Pancreas (tissue), 10 donors: ENCODE measurements at places on chromosomes 16 and 17.

- DNase-seq = no peak
Observed at GRCh38 chr16:15034266-15035162, 21.4 kb downstream of the NTAN1 start.

- no peak for DNase-seq
Observed at GRCh38 chr17:79913896-79914812, 74.9 kb upstream of the CBX4 start.

GRCh38 chr16:85090181-85090580, 22.1 kb downstream of the CIBAR2 start:
- no peak for DNase-seq

DNA sequence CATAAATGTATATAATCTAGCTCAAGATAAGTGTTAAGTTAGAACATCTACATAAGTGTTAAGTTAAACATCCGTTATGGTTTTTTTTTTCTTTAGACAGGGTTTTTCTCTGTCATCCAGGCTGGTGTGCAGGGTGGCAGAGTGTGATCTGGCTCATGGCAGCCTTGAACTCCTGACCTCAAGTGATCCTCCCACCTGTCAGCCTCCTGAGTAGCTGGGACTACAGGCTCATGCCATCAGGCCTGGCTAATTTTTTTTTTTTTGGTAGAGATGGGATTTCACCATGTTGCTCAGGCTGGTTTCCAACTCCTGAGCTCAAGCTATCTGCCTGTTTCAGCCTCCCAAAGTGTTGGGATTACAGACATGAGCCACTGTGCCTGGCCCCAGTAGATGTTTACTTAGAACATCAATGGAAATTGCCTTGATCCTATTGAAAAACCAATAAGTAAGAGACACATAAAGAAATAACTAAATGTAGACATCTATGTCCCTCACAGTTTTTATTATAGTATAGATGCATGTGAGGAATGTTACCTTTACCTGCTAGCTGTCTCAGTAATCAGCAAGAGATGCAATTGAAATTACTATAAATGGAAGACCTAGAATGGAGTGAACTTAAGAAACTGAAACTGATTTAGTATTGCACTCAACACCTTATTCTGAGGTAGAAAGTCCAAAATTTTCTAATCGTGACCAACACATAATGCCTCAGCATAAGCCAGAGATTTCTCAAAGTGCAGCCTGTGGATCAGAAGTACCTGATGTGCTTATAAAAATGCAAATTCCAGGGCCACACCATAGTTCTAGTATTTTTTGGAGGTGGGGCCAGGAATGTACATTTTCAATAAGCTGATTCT, 5.5 kb upstream of the FAM20A start:
- DNase-seq = no peak

DNA sequence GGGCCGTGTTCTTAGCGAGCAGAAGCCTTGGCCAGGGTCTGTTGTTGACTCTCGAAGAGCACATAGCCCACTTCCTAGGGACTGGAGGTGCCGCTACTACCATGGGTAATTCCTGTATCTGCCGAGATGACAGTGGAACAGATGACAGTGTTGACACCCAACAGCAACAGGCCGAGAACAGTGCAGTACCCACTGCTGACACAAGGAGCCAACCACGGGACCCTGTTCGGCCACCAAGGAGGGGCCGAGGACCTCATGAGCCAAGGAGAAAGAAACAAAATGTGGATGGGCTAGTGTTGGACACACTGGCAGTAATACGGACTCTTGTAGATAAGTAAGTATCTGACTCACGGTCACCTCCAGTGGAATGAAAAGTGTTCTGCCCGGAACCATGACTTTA, 18.5 kb downstream of the RSPRY1 start:
- no peak for DNase-seq

GRCh38 chr17:48335858-48336500, 94.0 kb downstream of the SKAP1 start:
- no peak for DNase-seq

DNA sequence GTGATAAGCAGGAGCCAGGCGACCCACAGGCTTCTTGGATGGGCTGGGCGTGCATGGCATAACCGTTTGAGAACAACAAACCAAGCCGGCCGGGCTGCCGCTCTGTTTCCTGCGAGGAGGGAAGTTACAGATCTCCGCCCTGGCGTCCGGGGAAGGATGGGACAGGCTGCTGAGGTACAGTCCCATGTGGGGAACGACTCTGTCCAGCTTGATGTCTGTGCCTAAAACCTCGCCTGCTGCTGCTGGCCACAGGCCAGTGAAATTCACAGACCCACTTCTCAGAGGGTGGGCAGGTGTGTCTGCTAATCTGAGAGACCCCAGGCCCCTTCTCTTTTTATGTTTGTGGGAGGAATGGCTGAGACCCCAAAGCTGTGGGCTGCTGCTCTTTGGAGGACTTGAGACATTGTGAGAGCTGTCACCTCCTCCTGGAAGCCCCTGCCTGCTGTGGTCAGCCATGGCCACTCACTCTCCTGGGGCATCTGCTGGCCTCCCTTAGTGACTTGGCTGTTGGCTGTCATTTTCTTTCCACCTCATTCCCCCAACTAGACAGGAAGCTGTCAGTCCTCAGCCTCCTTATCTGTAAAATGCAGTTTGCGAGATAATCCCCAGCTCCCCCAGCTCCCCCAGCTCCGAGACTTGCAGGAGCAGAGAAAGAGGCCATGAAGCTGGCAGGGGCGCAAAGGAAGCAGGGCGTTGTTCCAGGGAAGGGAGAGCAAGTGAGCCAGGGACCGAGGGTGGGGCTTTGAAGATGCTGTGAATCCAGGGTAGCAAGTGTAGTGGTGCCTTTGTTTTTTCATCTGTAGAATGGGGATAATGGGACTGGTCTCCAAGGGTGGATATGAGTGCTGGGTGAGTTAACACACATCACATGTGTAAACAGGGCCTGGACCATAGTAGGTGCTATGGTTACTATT, 51.0 kb downstream of the CMIP start:
- DNase-seq = no peak

GRCh38 chr17:75237100-75238014, 24.0 kb downstream of the GGA3 start:
- no peak for DNase-seq

GRCh38 chr16:83159049-83159448, 532.3 kb downstream of the CDH13 start:
- DNase-seq = no peak

GRCh38 chr16:64654178-64654577, 467.7 kb downstream of the CDH11 start:
- DNase-seq = no peak

DNA sequence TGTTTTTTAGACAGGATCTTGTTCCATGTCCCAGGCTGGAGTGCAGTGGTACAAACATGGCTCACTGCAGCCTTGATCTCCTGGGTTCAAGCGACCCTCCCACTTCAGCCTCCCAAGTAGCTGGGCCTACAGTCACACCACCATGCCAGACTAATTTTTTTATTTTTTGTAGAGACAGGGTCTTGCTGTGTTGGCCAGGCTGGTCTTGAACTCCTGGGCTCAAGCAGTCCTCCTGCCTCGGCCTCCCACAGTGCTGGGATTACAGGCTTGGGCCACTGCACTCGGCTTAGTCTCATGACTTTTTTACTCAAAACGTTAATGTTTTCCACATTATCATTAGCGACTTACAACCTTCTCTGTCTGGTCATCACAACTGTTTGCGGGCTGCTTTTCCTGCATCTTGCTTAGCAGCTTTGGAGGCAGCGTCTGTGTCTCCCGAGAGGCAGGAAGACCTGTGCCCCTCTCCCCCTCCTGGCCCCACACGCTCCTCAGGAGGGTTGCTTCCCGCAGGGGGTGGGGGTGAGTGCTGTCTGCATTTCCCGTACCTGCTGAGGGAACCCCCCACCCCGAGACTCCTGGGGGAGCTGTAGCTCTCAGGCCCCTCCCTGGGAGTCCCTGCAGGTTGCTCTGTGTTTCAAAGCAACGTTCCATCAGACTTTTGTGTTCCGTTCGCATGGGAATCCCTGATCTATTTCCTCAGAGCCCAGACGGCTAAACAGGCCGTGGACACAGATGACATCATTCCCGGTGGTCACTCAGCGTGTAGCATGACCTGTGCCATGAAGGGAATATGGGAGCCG, 52.6 kb downstream of the PGS1 start:
- DNase-seq = no peak

DNA sequence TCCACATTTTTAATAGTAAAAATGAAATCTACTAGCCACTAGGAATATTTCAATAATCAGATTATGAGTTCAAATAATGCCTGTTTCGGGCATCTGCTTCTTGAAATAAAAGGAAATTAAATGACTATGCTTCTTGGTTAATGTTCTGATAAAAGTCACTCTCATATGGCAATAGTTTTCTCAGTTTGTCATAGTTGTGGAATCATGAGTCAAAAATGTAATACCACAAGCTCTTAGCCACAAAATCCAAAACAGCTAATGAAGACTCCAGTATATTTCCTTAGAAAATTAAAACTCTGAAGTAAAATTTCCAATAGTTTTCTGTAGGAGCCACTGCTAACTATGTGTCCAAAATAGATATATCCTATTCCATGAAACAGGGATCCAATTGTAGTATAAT, 676.3 kb upstream of the CDH8 start:
- DNase-seq = no peak

DNA sequence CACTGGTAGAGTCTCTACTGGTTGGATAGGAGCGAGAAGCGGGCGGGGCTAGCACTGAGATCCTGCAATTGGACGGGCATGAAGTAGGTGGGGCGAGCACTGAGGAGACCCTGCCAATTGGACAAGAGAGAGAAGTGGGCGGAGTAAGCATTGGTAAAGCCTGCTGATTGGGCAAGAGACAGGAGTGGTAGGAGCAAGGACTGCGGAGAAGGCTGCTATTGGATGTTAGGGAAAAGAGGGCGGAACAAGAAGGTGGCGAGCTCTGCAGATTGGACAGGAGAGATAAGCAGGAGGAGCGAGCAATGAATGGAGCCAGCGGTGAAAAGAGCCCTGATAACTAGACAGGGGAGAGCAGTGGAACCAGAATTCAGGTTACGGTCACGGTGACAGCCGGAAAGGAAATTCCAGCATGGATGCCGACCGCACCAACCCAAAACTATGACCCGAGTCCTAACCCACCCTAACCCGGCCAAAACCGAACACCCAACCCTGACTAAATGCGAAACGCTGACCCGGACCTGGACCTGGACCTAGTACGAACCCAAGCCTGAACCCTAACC, 4.8 kb downstream of the SCGB1C2 start:
- peak; percentile 48 for DNase-seq

GRCh38 chr16:57720142-57720575, 15.4 kb upstream of the KATNB1 start:
- DNase-seq = peak; percentile 72

DNA sequence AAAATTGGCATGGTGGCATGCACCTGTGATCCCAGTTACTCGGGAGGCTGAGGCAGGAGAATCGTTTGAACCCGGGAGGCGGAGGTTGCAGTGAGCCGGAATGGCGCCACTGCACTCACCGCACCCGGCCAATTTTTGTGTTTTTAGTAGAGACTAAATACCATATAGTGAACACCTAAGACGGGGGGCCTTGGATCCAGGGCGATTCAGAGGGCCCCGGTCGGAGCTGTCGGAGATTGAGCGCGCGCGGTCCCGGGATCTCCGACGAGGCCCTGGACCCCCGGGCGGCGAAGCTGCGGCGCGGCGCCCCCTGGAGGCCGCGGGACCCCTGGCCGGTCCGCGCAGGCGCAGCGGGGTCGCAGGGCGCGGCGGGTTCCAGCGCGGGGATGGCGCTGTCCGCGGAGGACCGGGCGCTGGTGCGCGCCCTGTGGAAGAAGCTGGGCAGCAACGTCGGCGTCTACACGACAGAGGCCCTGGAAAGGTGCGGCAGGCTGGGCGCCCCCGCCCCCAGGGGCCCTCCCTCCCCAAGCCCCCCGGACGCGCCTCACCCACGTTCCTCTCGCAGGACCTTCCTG, at the start of gene HBQ1:
Gene HBQ1, plus strand, starts transcription at position 359 of the 575 bp plus-strand sequence. Its CDS starts 28 bp downstream, at position 387.
- DNase-seq = no peak

DNA sequence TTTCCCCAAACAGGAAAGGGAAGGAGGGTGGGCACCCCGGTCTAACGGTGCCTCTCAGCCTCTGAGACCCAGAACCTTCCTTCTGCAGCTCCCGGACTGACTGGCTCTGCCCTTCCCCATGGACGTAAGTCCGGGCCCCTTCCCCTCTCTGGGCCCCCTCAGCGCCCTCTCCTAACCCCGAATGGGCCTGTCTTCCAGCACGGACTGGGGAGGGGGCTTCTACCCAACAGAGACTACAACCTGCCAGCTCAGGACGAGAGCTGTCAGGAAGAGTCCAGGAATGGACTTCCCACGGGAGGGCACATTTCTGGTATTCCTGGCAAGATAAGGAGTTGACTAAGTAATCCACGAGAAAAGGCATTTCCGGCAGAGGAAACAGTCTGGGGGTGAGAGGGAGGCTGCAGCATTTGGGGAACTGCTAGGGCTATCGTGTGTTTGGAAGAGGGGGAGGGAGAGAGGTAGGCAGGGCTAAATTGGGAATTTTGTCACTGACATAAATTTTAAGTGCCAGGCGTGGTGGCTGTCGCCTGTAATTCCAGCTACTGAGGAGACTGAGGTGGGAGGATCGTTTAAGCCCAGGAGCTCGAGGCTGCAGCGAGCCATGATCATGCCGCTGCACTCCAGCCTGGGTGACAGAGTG, 12.1 kb upstream of the ALDOA start:
- no peak for DNase-seq

- DNase-seq = no peak
Observed at GRCh38 chr17:66941773-66942450, 22.6 kb upstream of the CACNG4 start.

DNA sequence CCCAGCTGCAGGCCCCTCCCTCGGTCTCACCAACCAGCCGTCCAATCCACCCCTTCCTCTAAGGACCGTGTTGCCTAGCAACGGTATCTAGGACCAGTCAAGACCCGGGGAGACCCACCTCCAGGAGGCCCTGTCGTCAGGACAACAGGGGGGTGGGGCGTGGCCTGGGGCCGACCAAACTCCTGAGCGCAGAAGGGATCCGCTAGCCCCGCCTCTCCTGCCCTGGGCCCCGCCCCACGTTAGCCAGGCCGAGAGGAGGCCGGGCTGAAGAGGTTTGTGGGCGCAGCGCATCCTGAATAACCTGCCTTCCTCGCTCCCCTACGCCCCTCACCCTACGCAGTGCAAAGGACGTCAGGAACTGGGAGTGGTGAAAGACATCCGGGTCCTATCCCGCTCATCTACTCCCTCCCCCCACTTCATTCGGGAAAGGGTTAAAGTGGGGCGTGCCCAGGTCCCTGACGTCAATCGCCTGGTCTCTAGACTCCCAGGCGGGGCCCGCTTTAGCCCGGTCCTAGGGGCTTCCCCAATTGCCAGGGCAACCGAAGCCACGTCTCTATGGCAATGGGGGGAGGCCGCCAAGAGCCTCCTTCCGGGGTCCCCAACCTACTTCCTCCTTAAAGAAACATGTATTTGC, 14.7 kb downstream of the DLG4 start:
- DNase-seq = peak; percentile 86

GRCh38 chr16:20380782-20381181, 23.8 kb downstream of the PDILT start:
- DNase-seq = peak; percentile 81

- no peak for DNase-seq
Observed at GRCh38 chr16:31329671-31330552, 25.1 kb upstream of the ITGAX start.
